8988T (cell line): ENCODE measurements at places on chromosomes 7 and 10.

- no peak for DNase-seq
Observed at GRCh38 chr7:158248816-158249215, 338.8 kb downstream of the PTPRN2 start.

DNA sequence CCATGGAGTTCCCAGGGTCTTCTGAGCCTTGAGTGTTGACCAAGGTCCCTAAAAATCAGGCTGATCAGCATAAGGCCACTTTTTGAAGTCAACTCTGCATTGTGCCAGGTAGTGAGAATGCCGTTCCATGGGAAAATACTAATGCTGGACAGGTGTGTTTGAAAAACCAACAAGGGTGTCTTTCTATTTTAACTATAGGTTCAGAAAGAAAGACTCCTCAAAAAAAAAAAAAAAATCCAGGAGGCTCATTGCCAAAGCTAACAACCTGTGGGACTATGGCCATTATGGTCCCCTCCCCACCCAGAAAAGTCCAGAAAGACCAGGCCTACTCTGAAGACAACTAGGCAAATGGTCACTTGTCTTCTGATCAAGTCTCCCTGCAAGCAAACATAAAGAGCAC is 44.4 kb downstream of the NRAP start:
- DNase-seq: no peak

DNA sequence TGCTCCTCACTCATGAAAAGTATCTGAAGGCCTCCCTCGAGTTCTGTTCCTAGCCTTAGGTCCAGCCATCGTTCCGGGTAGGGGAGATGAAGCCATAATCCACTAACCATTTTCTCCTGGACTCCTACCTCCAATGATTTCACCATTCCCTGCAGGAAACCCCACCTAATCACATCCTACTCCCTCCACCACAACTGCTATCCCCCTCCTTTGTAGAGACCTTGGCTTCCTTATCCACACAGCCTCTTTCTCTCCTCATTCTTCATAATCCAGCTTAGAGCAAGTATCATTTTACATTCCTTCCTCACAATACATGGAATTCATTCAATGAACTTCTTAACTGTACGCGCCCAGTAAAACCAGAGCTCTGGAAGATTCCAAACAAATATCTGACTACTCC is 18.7 kb downstream of the HNRNPF start:
- no peak for DNase-seq

DNA sequence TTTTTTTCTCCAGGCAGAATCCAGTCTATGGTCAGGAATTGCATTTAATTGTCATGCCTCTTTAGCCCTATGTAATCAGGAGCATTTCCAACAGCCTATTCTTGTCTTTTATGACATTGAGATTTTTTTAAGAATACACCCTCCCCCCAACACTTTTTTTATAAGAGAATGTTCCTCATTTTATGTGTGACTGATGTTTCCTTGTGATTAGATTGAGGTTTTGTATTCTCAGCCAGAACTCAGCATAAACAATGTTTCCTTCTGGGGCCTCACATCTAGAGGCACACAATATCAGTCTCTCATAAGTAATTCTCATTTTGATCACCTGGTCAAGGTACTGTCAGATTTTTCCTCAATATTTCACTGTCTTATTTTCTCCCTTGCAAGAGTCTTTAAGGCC is 193.4 kb upstream of the PDE1C start:
- no peak for DNase-seq

DNA sequence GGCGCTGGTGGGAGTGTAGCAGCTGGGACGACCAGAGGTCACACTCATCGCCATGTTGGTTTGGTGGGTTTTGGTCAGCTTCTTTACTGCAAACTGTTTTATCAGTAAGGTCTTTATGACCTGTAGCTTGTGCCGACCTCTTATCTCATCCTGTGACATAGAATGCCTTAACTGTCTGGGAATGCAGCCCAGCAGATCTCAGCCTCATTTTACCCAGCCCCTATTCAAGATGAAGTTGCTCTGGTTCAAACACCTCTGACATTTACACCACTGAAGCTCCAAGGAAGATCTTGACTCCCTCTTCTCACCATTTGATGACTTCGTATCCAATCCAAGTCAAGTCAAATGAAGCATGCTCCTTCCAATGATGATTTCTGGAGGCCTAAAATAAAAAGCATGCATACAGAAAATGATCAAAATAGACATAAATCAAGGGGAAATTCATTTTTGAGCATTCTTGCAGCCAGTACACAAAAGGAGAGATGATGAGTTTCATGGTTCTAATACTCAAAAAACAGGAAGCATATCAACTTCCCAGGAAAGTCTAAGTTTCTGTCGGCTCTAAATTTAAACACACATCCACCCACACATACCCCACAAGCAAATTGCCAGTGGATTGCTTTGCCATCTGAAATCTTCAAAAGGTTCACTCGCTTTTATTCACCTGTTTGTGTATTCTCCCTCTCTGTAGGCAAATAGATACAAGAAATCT is 2.4 kb upstream of the PSMG3 start:
- no peak for DNase-seq

- DNase-seq: no peak
Observed at GRCh38 chr7:13848681-13849131, 140.8 kb downstream of the ETV1 start.

GRCh38 chr7:76282344-76283253 is 19.9 kb upstream of the HSPB1 start:
- no peak for DNase-seq

DNA sequence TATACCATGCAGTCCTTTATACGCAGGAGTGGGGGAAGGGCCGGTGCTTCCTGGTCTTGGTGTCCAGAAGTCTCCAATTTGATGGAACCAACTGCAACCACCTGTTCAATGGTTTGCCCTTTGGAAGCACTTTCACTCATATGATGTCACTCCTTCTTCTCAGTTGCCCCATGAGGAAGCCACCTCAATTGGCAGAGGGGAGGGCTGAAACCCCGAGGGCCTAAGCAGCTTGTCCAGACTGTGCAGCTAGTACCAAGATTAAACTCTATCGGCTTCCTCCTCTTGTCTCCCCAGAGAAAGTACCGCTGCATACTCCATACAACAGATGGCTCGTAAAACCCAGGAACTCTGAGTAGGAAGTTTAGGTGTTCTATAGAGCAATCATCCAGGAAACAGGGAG is 789.4 kb downstream of the TYW1 start:
- no peak for DNase-seq

DNA sequence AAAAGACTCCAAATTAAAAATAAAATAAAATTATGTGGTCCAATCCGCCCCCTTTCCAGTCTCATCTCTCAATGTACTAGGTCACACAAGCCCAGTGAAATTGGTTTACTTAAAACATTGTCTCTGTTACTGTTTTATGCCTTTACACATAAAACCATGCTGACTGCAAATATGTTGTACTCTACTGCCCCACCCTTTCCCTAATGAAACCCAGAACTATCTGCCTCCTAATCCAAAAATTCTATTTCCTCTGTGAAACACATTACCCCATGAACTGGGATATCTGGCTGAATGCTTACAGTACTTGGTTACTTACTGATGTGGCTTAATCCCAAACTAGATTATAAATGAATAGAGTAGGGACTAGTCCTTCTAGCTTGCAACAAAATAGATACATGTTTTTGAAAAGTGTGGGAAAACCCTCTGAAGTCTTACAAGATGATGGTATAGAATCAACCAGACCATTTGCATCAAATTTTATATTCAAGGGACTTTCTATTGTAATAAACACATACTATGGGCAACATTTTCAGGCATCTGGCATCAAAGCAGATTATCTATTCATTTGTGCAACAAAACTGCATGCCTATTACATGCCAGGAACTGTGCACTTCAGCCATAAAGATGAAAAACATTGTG is 10.0 kb upstream of the KMT2E start:
- no peak for DNase-seq

DNA sequence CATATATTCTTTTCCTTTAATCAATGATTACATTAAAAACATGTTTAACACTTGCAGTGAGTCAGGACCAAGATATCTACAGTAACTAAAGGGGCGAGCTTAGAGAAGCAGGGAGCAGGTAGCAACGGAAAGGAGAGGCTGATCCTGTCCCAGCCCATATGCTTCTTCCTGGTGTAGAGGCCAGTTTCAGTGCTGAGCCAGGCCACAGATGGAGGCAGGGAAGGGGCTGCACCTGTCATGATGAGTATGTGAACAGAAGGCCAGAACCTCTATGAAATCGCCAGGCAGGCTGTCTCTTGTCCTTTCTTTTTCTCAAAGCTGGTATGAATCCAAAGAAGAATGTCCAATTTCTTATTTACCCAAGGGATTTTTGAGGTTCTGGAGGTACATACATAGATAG is 16.3 kb downstream of the REEP3 start:
- DNase-seq: no peak

GRCh38 chr10:12962556-12962955 is 39.0 kb downstream of the CCDC3 start:
- no peak for DNase-seq

- DNase-seq: no peak
Observed at GRCh38 chr10:18656724-18657123, 2.5 kb upstream of the ARL5B start.

DNA sequence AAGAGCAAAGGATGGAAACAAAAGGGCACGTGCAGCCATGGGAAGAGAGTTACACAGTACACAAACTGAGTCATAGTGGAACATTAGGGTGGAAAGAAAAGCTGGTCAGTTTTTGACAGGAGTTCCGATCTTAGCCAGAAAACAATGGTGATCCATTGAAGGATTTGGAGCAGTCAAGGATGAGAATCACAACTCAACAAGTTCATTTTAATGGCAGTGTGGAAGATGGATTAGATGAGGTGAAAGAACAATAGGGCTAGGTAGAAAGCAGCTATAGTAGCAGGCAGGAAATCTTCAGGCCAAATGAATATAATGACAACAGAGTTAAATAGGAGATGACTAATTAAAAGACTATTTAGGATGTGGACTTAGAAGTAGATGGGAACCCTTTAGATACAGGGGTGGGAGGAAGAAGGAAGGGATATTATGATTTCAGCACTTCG is 136.3 kb downstream of the DOCK4 start:
- no peak for DNase-seq

GRCh38 chr10:34504534-34504933 is 310.6 kb downstream of the PARD3 start:
- peak; percentile 18 for DNase-seq

DNA sequence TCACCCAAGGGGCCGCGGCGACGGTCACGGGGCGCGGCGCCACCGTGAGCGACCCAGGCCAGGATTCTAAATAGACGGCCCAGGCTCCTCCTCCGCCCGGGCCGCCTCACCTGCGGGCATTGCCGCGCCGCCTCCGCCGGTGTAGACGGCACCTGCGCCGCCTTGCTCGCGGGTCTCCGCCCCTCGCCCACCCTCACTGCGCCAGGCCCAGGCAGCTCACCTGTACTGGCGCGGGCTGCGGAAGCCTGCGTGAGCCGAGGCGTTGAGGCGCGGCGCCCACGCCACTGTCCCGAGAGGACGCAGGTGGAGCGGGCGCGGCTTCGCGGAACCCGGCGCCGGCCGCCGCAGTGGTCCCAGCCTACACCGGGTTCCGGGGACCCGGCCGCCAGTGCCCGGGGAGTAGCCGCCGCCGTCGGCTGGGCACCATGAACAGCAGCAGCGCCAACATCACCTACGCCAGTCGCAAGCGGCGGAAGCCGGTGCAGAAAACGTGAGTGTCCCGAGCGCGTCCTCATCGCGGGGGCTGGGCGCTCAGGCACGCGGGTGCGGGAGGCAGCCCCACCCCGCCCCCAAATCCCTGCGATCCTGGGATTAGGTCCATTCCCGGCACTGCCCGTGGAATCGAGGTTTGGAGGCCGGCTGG is 509 bp downstream of the AHR start:
- DNase-seq: peak; percentile 8

DNA sequence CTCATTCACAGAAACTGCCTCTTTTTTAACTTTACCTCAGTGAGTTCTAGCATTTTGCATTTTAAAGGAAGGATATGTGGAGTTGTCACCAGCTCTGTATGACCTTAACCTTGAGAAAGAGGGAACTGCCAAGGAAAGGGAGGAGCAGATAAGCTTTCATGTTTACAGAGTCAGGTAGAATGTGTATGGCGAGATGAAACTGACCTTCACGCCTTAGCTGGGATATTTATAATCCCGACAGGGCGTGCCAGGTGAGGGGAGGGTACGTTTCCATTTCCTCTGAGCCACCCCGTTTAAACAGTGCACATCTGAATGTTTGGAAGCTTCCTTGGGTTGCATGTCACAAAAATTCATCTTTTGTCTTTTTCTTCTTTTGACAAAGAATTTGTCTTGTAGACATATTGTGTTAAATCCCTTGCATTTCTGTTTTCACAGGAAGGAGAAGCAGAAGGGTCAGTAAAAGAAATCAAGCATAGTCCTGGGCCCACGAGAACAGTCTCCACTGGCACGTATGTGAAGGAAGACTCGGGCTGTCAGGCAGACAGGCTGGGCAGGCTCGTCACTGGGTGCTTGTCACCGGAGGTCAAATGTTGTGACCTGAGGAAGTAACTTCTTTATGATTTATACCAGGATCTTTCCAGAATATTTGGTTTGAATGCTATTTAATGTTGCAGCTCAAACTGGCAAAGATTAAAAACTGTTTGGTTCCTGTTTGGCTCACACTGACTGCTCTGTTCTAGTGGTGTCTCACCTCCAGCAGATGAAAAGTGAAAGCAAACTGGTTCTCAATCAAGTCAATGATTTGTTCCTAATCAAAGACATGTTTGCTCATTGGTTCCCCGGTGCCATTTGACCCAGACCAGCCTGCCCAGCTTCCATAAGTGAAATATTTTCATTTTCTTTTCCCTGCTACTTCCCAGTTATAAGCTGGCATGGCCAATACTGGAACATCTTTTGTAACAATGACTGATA is 16.2 kb downstream of the OPTN start:
- no peak for DNase-seq

DNA sequence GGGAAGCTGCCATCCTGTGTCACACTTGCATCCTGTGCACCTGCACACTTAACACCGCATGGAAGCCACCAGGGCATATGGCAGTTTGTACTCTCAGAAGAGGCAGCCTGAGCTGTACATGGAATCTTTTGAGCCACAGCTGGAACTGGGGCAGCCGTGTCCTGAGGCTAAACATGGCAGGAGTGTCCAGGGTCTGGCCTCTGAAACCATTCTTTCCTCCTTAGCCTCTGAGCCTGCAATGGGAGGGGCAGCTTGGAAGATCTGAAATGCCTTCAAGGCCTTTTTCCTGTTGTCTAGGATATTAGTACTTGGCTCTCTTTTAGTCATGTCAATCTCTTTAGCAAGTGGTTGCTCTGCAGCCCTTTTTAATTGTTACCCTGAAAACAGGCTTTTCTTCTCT is 16.4 kb downstream of the PLCE1 start:
- DNase-seq: no peak

GRCh38 chr7:154302380-154302779 is 250.2 kb downstream of the DPP6 start:
- DNase-seq: no peak

- no peak for DNase-seq
Observed at GRCh38 chr7:93964813-93965212, 39.3 kb downstream of the BET1 start.

DNA sequence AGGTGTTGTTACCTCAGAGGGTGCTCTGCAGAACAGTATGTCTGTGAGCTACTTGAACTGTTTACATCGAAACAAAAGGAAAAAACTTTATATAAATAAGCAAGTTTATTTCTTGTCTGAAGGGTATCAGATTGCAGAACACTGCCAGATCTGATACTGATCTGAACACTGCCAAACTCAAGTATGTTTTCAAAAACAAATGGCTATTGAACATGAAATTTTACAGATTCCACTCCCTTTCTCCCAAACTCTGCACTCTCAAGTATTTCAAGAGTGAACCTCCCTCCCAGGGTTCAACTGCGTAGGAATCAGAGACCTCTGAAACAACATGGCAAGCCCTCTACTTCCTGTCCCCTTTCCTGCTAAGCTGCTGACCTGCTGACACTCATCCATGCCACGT is 216.6 kb downstream of the ZNF33B start:
- no peak for DNase-seq
